ENCODE measurements at places on chromosomes 2 and 18.

- DNase-seq = no peak
These were observed 51.3 kb upstream of the ITSN2 start for GRCh38 chr2:24411488-24412151.

GRCh38 chr2:159987181-159987580, 75.2 kb downstream of the PLA2R1 start:
- DNase-seq = no peak

GRCh38 chr18:7817575-7818230, 250.6 kb downstream of the PTPRM start:
- peak; percentile 72 for DNase-seq

DNA sequence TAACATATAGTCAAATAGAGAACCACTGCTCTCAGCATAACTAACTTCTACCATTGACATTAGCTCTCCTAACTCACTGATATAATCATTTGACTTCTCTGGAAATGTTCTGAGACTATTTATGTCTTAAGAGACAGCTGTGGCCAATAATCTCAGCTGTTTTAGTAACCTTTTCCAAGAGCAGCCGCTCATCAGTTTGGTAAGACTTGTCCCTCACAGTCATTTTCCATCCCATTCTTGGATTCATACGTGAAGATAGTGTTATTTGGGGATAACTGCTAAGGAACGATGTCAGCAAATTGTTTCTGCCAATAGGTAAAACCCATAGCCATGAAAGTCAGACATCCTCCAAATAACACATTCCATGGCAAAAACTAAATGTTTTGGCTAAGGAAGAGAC, 127.8 kb downstream of the LNPK start:
- no peak for DNase-seq

DNA sequence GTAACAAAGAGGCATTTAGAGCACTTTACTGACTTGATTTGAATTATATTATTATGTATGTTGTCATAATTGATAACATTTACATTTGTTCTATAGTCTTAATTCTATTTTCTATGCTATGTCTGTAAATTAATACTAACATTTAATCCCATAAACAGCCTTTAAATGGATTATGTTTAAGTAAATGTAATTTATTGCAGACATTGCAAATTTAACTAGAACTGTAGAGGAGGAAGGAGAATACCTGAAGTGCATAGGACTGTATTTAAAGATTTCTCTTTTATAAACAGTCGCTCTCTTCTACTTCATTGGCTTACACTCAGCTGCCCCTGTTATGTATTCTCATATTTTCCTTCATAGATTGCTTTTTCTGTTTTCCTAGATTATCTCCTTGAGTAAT, 92.4 kb downstream of the SPAG16 start:
- DNase-seq = no peak

GRCh38 chr2:57368190-57368589, 678.4 kb upstream of the VRK2 start:
- no peak for DNase-seq

GRCh38 chr2:108215794-108216211, 24.0 kb upstream of the SULT1C3 start:
- DNase-seq = peak; percentile 21

DNA sequence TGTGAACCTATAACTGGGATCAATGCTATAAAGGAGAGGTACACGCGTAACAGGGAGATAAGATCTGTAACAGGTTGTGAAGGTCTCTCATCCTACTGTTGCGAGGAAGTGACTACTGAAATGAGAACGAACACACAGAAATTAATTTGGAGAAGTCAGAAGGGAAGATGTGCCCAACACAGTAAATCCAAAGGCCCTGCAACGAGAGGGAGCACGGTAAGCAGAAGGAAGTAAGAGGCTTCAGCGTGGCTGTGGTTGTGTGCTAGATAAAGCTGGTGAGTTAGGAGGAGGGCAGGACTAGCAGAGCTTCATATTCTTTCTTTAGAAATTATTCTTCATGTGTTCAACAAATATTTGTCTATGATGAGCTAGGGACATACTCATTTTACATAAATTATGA, 2.5 kb upstream of the ATG16L1 start:
- no peak for DNase-seq

- no peak for DNase-seq
These were observed 133.7 kb downstream of the COL6A3 start for GRCh38 chr2:237280229-237280628.

GRCh38 chr2:182559623-182560022, 132.8 kb upstream of the PDE1A start:
- peak; percentile 42 for DNase-seq

DNA sequence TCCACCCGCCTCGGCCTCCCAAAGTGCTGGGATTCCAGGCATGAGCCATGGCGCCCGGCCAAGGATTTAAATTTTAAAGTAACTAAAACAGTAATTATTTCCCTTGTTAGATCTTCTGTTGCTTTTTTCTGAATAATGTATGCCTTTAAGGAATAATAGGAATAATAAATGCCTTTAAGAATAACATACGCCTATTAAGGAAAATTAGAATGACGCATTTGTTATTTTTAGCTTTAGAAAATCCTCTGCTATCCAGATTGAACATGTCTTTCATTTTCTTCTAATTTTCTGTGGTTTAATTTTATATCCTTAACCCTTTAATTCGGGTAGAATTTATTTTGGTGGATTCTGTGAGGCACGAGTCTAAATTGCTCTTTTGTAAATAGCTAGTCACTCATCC, 23.1 kb upstream of the TMBIM1 start:
- no peak for DNase-seq

DNA sequence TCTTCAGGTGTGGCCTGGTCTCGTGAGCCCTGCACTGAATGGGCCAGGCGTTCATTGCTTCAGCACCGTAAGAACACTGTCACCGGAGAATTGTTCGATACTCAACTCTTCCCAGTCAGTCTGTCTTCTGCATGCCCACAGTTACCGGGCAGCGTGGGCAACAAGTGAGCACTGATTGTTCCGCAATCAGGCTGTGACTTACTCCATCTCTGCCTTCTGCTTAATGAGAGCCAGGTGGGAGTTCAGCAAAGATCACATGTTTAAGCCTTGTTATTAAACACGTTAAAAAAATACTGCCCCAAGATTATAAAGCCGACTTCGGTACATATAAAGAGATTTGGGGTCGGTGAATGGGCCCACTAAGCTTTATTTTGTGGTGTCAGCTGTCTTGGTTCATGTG, 3.7 kb downstream of the STEAP3 start:
- DNase-seq = no peak

DNA sequence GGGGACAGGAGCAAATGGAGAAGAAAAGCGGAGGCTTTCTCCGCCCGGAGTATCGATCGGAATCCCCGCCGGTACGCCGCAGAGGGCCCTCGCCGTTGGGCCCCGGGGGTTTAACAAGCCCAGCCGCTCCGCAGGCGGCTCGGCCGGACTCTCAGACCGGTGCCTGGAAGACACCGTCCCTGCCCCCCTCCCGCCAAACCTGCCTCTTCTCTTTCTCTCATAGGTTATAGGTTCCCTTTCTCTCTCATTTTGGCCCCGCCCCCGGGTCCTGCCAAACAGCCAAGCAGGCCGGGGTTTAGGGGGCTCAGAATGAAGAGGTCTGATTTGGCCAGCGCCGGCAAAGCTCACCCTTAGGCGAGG, 4.4 kb downstream of the ONECUT2 start:
- DNase-seq = no peak

DNA sequence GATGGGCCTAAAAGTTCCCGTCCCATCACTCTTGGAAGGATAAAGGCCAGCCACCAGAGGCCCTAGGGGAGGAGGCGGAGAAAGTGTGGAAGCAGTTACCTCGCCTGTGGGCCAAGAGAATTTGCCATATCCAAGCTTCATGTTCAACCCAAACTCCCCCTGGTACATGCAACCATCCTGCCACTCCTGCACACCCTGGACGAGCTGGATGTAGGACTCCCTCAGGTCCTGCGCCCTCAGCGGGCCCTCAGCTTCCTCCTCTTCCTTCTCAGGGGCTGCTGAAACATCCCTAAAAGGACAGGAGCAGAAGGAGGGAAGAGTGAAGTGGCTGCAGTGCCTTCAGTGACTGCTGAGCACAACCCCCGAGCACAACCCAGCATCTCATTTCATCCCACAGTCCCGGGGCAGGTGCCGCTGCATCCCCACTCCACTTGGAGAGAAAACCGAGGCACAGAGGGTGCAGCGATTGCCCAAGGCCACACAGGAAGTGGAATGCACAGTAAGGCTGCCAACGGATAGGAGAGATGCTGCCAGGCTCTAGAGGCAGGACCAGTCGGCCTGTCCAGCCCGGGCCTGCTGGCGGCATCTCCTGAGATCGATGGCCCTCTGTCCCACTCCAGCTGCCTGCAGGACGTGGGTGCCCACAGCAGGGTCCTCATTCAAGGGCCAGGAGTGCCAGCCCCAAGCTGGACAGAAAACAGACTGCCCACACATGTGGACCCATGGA, 2.9 kb downstream of the ANKMY1 start:
- no peak for DNase-seq

DNA sequence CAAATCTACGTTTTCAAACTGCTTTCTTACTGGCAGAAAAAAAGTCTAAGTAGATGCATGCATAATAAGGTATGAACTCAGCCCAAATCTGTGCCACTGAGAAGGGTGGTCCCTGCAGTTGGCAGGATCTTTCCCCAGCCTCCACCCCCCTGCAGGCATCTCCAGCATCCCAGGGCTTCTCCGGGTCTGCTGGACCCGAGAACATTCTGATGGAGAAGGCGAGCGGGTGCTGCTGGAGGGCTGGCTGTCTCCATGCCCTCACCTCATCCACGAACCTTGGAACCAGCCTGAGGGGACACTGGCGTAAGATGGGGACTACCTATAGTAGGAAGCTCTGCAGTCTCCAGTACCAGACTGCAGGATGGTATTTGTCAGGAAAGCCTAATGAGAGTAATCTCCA, 198.9 kb downstream of the HDAC4 start:
- DNase-seq = no peak

DNA sequence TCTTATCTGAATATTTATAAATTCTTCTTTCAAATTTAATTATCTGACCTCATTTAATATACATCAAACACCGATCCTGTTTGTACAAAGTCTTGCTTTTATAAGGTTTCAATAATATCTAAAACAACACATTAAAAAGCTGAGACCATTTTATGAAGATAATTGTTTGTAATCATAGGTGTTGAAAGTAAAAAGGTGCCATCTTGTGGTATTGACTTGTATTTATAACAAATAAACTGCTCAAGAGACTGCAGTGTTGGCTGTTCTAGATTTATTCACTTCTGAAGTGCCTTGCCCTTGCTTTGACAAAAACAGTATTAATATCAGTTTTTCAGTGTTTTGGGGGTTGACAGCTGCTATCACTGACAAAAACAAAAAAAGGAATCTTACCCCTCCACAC, 286.8 kb upstream of the HNMT start:
- no peak for DNase-seq

- DNase-seq = no peak
These were observed 136.0 kb downstream of the INSIG2 start for GRCh38 chr2:118223992-118224894.

DNA sequence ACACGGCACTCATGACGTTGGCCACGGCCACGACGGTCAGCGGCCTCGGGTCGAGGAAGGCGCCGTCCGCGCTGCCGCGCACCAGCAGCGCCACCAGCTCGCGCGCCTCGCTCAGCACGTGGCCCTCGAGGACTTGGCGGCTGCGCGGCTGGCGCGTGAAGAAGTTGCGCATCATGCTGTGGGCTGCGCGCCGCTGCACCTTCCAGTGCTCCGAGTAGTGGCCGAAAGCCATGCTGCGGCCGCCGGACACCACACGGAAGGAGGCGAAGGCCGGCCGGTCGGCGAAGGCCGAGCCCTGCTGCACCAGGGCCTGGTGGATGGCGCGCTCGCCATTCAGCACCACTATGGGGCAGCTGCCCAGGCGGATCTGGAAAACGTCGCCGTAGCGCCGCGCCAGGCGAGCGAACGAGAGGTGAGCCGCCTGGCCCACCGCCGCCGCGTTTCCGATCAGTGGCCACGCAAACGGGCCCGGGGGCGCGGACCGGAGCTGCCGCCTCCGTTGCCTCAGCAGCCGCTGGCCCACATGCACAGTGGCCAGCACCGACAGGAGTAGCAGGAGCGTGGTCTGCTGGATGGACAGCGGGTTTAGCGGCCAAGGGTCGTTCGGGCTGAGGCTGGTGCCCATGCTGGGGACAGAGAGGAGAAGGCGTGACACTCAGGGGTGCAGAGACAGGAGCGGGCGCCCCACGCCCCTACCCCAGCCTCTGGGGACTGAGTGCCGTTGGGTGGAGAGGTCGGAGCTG, 1.0 kb downstream of the CYP1B1 start:
- peak; percentile 29 for DNase-seq

- DNase-seq = no peak
These were observed 23.4 kb downstream of the METTL21A start for GRCh38 chr2:207601774-207602173.

DNA sequence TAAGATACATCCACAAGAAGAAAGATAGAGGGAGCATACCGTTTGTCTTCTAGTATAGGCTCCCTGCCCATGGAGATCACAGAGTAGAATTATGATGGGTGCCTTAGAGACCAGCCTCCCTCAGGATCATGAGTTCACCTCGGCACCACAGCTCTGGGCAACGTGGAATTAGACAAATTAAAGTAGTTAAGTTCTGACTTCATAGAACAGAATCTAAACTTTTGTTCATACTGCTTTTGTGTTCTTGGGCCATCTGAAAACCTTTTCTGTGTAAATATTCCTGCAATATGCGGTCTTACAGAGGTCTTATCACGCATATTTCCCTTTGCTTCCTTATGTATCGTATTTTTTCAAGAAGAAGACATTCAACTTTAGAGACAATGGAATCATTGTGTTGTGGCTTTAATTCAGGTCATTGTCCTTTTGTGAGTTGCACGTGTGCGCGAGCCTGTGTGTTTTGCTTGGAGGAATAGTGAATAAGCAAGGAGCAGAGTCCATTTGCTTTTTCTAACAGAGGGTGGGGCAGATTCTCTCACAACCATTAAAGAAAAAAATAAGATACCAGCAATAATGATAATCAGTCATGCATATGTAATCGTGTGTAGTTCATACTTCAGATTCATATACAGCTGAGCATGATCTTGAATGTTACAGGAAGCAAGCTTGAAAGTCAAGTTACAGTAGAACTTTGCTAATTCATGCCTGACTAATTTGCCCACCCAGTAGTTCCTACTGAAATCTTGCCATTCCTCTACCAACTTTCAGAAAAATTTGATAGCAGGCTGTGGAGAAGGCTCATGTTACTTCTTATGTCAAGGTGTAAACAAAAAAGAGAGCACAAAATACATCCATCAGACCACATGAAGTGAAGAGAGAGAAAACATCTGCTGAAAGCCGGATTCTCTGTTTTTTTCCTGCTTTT, 243.6 kb downstream of the NEDD4L start:
- DNase-seq = peak; percentile 90

DNA sequence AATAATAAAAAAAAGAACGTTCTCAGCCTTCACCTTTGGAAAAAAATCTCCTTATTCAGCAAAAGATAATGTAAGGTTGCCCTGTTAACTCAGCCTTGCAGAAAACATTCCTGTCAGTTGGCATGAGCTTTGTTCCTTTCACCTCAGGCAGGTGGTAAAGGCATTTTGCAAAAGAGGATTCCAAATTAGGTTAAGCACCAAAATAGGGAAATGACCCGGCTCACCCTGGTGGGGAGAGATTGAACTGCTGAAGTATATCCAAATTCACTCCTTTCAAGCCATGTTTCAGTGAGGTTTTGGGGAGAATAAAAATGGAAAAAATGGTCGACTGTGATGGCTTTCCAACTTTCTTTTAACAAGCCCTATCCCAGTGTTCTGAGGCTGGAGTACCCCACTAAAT, 1988.8 kb upstream of the PIK3C3 start:
- DNase-seq = no peak
